Esophagus muscularis mucosa (tissue), 4 donors: ENCODE measurements at places on chromosomes 4 and X.

- no peak for DNase-seq
These were observed 262.7 kb downstream of the PDHA2 start for GRCh38 chr4:96102541-96103026.

DNA sequence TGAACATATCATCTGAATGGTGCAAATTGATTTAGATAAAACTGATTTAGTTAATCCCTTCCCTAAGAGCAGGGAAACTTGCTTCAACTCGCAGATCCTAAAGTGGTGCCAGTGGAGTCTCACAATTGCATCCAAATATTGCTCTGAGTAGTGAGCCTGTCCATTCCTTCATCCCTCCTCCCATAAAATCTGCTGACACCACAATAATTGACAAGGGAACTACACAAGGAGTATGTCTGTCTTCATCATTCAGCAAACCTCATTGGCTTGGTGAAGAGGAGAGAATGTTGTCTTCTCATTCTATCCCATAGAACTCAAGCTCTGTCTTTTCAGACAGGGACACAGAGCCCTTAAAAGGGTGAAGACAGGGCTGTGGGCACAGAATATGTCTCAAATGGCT is 4.2 kb downstream of the MID2 start:
- no peak for DNase-seq

DNA sequence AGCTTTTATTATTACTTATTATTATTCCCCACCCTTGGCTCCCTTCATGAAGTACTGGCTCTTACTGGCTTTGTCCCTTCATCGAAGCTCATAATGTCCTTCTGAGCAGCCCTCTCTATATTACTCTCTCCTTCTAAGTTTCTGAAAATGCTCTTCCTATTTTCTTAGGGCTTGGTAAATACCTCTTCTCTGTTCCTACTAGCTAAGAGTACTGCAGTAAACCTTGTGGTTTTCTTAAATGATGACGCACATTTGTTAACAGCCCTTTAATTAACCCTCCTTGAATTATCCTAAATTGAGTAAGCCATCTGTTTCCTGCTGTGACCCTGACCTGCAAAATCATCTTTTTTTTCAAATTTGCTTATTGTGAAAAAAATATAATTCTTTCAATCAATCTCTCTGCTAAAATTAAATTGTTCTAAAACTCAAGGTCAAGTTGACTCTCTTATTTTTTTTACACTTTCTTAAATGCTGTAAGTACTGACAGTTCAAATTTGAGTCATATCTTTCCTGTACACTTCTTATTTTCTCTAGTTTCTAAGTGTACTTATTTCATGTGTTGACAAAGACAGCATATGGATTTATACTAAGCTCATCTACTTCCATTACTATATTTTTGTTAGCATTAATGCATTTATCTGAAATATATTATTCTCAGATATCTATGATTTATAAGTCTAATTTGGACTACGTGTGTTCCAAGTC is 148.9 kb downstream of the ADAM29 start:
- no peak for DNase-seq

GRCh38 chr4:16672421-16672820 is 226.0 kb downstream of the LDB2 start:
- no peak for DNase-seq

DNA sequence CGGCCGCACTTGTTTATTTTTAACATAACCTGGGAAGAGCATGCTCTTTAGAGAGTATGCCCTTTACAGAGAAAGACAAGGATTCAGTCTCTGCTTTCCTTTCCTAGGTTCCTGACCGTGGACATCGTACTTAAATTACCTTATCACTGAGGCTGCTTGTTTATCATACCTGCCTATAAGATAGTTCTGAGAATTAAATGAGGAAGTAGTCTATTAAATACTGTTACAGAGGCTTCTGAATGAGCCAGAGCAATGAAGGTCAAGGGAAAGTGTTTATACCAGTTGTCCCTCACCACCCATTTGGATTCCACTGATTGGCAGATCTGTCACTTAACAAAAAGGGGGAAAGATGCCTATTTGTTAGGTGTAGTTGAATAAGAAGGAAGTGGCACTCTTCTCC is 10.0 kb downstream of the TXLNG start:
- DNase-seq, result no peak

GRCh38 chrX:75609406-75609805 is 86.6 kb upstream of the ZDHHC15 start:
- no peak for DNase-seq

DNA sequence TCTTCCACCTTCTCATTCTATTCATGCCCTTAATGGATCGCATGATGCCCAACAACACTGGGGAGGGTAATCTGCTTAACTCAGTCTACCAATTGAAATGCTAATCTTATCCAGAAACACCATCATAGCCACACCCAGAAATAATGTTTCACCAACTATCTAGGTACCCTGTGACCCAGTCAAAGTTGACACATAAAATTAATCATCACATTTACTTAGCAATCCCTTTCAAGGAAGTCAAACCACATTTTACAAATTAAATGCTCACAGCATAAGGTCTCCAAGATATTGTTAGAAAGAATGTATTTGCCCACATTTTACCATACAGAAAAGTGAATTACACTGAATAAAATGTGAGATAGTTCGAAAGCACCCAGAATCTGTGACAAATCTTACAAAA is 92.5 kb downstream of the PRSS12 start:
- DNase-seq, result no peak

DNA sequence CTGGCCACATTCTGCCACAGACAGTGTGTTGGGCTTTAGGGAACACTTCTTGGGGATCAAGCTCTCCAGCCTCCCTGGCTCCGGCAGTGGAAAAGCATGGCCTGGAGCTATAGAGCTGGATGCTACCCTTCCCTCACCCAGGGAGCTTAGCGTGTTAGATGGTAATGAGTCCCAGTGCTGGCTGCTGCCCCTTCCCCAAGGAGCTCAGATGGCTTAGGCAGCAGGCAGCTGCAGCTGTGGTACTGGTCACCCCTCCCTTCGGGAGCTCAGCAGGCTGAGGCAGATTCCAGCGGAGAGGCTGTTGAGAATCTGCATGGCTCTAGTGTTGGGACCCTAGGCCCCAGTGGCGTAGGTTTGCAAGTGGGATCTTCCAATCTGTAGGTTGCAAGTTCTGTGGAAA is 19.5 kb downstream of the TMEM144 start:
- DNase-seq, result no peak
